ENCODE measurements at places on chromosomes 5 and 9.

DNA sequence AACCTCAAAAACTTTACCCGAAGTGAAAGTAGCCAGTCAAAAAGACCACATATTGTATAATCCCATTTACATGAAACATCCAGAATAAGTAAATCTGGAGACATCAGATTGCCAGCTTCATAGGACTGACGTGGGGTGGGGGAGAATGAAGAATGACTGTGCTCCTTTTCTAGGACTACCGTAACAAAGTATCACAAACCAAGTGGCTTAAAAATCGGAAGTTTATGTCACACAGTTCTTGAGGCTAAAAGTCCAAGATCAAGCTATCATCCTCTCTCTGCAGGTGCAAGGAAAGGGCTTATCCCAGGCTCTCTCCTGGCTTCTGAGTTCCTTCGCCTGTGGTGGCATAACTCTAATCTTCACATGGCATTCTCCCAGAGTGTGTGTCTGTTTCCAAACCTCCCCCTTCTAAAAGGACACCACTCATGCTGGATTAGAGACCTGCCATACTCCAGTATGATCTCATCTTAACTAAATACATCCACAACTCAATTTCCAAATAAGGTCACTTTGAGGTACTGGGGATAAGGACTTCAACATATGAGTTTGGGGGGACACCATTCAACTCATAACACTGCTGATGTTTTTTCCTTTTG is 25.5 kb downstream of the ADAM19 start:
- no peak for DNase-seq

DNA sequence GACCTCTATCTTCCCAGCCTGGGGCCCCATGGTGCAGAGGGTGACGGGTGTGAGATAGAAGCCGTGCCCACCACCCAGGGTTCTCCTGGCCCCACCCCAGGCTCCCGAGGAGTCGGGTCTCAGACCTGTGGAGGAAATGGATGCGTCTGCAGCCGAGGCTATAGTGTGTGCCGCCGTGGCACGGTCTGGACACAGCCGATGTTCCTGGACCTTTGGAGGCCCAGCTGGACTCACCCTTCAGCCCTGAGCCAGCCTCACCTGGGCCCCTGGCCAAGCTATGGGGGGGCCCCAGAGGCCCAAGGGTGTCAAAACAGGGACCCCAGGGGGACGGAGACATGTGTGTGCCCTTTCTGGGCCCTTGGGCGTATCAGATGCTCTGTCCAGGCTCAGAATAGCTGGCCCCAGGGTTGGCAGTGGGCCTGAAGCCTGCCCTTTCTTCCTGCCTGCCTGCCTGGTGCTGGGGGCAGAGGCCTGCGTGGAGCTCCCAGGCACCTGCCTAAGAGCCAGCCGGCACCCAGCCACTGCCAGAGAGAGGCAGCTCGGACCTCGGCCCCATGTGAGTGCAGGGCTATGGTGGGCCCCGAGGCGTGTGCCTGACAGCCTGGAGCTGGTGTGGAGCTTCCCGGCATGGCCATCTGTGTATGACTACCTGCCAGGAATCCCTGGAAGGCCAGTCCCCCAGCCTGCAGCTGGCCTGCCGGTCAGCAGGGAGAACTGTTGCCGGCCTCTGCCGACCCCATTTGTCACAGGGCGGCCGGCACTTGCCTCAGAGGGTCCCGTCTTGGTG is 41.8 kb downstream of the KCNT1 start:
- no peak for DNase-seq

- no peak for DNase-seq
Measured at GRCh38 chr5:33336891-33337636, 103.7 kb upstream of the TARS1 start.

DNA sequence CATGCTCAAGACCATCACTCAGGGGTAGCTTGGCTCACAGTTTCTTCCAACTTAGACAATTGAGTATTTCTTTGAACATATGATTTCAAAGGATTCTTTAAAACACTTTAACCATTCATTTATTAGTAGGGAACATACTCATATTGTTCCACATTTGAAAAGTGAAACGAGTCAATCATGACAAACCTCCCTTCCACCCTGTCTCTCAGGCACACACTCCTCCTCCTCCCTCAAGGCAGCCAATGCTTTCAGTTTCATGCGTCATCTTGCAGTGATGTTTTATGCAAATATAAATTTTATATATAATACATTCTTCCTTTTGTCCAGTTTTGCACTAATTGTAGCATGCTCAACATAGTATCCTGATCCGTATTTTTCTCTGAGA is 126.0 kb upstream of the BOD1 start:
- no peak for DNase-seq

Data from naive thymus-derived CD8-positive, alpha-beta T cell (primary cell).